ENCODE measurements at places on chromosomes 1 and 21.

- no peak for DNase-seq
Measured at GRCh38 chr1:32733582-32734321, 31.2 kb upstream of the SYNC start.

DNA sequence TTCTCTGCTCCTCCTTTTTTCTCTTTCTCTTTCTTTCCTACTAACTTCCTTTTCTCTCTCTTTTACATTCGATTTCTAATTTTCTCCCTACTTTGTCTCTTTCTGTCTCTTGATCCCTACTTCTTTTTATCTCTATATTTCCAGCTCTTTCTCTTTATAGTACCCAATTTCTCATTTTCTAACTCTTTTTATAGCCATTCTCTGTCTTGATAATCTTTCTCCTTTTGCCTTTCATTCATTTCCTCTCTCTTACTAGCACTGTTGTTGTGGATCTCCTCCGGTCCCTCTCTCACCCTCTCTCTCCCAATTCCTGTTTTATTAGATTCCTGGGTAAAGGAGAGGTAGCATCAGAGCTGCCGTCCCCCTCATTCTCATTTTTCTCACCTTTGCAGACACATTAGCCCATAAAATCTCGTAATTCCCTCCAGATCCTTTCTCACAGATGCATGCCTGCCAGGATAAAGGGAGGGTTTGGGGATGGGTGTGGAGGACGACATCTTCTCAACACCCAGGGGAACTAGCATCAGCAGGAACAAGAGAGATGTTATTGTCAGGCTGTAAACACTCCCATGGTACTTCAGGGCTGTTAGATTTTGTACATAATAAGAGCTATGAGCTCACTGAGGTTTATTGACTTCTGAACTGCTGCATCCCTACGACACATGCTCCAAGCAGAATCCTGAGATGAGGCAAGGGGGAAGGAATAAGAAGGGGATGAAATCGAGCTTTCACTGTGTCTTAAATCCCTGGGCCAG lies 159.0 kb upstream of the GALNT2 start:
- no peak for DNase-seq

- DNase-seq: no peak
Measured at GRCh38 chr1:204174958-204175357, 8.8 kb upstream of the REN start.

DNA sequence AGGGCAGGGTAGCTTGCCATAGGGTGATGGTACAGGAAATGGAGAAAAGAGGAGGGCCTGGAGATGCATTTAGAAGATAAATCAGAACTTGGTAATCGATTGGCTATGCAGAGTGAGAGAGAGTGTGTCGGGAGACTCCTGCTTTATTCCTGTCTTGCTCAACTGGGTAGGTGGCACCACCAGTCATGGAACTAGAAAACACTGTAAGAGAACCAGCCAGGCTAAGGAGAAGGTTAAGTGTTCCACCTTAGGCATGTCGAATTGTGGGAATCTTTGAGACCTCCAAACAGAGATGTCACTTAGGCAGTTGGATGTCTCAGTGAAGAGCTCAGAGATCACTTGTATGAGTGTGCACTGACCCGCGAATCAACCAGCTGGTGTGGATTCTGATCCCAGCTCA lies 28.7 kb upstream of the RD3 start:
- DNase-seq: no peak

DNA sequence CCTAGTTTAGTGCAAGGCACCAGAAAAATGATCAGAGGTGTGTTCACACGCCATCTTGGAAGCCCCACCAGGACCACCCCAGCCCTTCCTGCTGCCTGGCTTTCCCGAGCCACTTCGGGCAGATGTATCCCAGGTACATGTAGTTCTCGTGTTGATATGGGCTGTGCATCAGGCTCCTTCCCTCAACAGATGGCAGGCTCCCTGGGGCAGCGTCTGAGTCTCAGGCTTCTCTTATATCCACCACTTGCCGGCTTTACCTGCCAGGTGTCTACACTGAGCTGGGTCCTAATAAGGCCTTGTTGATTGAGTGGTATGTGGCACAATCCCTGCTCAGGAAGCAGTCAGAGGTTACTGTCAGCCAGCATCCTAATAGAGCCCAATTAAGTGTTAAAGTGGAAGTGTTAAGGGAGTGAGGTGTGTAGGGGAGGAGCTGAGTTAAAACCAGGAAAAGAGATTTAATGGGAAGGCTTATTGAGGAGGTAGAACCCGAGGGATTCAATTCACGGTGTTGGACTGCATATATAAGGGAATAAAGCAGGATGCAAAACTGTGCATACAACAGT lies 8.5 kb downstream of the GPA33 start:
- DNase-seq: no peak

- DNase-seq: no peak
Measured at GRCh38 chr1:30605441-30605920, 117.9 kb downstream of the MATN1 start.

GRCh38 chr1:31366796-31367195 lies 6.1 kb downstream of the FABP3 start:
- no peak for DNase-seq

GRCh38 chr1:91673613-91674012 lies 173.0 kb downstream of the CDC7 start:
- DNase-seq: no peak

- no peak for DNase-seq
Measured at GRCh38 chr1:184577319-184577718, 177.3 kb downstream of the EDEM3 start.

DNA sequence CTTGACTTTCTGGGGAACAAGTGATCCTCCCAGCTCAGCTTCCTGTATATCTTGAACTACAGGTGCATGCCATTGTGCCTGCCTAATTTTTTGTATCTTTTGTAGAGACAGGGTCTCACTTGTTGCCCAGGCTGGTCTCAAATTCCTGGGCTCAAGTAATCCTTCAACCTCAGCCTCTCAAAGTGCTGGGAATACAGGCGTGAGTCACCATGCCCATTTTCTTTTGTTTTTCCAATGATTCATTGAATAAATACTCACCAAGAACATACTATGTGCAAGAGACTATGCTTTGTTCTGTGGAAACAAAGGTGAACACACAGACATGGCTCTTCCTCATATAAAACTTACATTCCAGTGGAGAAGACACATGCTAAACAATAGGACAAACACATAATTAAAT lies 407.8 kb upstream of the DAB1 start:
- no peak for DNase-seq

DNA sequence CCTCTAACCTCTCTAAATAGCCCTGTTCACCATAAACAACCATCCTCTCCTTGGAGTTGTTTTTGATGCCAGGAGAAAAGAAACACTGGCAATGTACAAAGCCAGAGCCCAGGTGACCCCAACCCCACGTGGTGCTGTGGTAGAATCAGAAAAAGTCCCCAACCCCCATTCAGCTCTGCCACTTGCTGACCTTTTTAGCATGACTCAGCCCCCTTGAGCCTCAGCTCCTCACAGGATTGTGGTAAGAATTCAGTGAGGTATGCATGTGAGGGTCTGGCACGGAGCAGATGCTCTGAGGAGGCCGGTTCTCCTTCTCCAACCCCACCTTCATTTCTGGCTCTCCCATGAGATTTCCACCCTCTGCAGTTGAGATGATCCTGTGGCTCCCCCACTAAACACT lies 11.1 kb upstream of the CHI3L1 start:
- no peak for DNase-seq

DNA sequence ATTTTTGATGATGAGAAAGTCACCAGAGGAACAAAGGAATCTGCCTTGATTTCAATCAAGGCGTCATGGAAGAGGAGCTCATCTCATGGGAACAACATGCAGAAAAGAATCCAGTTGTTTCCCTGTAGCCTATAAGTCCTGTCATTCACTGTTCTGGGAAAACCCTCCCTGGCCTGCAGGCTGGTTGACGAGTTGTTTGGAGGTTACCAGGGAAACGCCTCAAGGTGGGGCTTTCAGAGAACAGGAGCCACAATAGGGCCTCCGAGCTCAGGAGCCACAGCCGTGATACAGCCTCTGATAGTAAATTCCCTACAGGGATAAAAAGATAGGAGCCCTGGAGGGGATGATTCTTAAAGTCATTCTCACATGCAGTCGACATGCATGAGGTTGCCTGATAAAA lies 135.2 kb downstream of the PSMG1 start:
- DNase-seq: no peak

GRCh38 chr1:214360116-214360515 lies 79.2 kb downstream of the SMYD2 start:
- DNase-seq: no peak

DNA sequence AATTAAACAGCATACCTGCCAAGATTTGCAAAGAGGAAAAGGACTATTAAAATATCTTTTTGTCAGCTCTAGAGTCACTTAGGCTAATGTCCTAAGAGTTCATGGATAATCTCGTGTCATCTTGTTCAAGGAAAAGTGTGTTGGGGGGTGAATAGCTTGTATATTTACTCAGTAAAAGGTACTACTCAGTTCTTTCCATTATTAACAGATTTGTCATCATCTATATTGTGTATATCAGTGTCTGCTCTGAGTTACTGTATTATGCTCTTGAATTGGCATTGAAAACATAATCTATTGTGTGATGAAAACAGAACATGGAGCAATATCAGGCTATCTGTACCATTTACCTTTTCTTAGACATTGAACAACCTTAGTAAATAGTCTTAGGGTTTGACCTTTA lies 41.9 kb downstream of the SMG7 start:
- no peak for DNase-seq

DNA sequence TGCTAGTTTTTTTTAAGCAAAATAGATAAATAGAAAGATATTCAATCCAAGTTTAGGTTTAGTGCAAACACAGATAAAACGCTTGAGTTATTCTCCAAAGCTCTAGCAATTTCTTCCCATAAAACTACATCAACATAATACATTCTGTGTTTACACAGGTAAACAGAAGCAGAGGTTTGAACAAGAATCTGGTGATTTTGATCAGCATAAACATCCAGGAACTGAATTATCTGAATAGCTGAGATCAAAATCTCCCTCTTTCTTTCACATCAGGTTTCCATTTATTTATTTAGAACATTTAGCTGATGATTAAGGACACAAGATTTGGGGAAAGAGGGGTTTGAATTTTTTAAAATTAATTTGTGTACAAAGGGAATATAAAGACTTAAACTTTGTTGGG lies 1564.6 kb downstream of the MRPL39 start:
- no peak for DNase-seq

- DNase-seq: no peak
Measured at GRCh38 chr1:170806961-170807360, 128.4 kb upstream of the MROH9 start.

- no peak for DNase-seq
Measured at GRCh38 chr1:9018333-9018732, 7.9 kb downstream of the SLC2A7 start.

DNA sequence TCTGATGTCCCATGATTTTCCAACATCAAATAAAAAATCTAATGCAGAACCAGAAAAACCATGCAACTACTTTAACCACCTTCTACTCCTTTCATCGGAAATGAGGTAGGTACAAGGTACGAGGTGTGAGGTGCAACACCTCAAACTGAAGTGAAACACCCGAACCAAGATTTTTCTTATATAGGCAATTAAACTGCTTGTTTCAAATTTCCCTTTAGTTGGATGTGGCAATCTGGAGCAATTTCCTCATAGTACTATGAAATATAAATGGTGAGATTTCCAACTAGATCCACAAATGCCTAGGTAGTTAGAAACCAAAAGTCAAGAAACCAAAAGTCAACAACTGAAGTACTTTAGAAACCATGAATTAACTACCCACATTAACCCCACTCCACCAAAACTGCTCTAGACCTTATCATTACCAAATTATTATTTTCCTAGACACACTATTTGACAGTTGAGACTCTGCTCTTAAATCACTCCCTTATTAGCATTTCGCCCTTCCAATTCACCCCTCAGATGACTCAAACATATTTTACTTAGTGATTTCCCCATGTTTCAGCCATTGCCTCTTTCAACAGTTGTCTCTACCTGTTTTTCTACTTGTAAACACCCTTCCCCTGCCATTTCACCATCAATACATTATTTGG lies 37.8 kb downstream of the FUBP1 start:
- DNase-seq: no peak

DNA sequence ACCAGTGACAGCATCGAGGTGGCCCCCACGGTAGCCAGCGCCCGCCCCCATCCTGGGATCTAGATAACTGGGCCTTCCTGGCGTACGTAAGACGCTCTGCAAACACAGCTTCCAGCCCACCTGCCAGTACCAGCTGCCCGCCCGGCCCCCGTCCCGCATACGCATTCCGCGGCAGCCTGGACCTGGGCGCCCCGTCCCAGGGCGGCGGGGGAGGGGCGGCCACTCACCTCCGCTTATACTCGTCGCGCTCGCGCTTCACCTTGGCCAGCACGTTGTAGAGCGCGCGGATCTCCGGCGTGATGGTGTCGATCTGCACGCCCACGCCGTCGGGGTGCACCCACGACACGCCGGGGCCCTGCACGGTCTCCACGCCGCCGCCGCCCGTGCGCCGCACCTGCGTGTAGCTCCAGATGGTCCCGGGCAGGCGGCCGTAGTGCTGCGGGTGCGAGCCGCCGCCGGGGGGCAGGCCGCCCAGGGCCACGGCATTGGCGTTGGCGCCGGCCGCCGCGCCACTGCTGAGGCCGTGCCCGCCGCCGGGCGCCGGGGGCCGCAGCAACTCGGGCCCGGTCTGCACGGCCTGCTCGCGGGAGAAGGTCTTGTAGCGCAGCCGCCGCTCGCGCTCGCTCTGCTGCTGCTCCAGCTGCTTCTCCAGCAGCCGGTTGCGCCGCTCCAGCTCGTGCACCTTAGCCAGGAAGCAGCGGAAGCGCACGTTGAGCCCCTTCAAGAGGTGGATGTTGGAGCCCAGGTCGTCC lies 859 bp downstream of the IFFO2 start:
- no peak for DNase-seq

DNA sequence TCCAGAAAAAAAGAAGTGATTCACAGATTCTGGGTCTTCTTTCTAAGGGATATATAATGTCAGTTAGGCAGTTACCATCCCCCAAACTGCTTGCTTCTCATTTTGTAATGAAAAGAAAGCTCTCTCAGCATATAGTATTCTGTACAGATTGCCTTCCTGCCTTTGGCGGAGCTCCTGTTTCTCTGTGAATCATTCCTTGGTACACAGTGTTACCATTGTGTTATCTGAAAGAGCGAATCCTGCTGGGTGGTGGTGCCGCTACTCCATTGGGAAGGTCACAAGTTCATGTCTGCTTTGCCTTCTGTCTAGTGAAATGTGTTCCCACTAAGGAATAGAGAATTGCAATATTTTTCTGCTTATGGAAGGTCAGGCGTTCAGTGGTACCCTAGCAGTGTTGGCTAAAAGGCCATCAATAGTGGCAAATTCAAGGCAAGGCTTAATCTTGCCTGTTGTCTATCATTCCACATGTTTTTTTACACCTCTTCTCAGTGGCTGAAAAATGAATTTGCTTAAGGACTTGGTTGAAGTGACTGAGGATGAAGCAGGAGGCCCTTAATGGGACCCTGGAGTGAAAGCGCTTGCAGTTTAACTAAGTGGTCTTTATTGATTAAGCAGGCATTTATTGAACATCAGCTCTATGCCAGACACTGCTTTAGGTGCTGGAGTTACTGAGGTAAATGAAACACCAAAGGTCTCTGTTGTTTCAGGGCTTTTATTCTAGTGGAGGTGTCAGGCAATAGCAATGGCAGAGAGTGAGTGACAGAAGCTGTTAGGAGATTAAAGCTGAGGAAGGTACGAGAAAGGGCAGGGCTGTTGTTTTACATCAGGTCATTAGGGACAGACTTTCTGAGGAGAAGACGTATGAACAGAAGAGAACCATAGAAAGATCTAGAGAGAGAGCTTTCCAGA lies 186.7 kb downstream of the PDE4B start:
- DNase-seq: no peak

Data from esophagus squamous epithelium (tissue), 5 donors.